Kidney capillary endothelial cell (primary cell): ENCODE measurements at places on chromosomes 2 and 18.

DNA sequence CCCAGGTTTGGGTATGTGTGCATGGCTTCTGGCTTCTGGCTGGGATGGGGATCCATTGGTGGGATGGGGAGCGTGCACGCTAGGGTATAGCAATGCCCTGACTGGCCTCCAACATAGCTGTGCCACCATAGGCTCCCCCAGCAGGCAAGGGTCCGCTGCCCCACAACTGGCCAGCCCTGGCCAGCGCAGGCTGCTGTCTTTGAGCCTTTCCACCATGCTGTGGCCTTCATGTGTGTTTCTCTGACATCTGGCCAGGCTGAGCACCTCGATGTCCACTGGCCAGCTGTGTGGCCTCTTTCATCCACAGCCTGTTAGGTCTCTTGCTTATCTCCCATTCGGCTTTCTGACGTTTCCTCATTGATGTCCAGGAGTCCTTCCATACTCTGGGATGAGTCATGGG lies 231.3 kb downstream of the NDUFA10 start:
- no peak for DNase-seq

- peak; percentile 36 for DNase-seq
These were observed 3.5 kb downstream of the RHOB start for GRCh38 chr2:20450201-20450999.

- DNase-seq = peak; percentile 48
These were observed 453 bp upstream of the ANTXR1 start for GRCh38 chr2:69012310-69013141.

- no peak for DNase-seq
These were observed 73.7 kb downstream of the CABLES1 start for GRCh38 chr18:23209031-23209430.

- DNase-seq = peak; percentile 41
These were observed 549.0 kb upstream of the VRK2 start for GRCh38 chr2:57497489-57498096.

DNA sequence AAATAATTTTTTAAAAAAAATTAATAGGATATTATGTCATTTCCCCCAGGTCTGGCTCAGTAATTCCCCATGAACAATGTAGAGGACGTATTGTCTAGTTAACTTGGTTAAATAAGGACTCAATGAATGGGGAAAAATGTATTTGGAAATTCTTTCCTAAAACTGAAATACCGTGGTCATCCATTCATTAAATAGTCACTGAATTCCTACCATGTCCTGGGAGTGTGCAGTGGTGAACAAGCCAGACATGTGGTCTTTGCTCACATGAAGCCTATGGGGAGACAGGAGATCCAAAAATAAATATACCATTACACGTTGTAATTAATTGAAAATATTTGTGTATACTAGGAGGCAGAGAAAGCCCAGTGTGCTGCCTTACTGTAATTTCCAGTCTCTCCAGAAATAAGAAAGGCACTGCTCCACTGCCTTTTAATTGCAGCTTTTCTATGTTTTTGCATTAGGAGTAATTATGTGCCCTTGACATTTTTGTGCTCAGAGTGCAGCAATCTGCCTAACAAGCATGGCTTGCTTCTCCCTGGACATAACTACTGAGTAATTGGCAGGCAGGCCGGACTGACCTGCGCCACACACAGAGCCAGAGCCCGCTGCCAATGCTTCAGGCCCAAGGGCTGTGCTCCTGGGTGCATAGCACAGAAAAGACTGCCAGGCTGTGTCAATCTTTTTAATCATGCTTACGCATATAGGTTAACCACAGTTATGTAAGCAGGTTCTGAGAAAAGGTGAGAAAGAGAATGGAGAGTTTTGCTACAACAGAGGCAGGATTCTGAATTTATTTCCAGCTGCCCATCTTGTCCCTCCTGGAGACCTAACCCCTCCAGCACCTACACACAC lies 22.2 kb upstream of the TTC39C start:
- DNase-seq = no peak

DNA sequence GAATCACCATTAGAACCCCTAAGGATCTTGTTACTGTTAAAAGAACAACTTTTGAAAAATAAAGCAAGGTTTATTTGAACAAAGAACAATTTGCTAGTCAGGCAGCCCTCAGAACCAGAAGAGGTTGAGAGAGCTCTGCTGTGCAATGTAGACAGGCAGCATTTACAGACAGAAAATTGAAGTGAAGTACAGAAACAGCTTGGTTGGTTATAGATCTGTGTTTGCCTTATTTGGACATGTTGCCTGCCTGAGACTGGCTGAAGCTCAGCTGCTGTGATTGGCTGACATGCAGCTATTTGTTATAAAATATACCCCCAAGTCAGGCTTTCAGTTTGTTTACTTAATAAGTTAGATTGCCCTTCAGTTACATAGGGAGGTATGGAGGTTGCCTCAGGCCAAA lies 12.5 kb downstream of the MSTN start:
- DNase-seq = no peak

- peak; percentile 52 for DNase-seq
These were observed 9.7 kb downstream of the ITGA4 start for GRCh38 chr2:181466661-181467576.
